ENCODE measurements at places on chromosomes 11 and 22.
A peak's percentile ranks its signal among the peaks of the same experiment; 100 is the strongest.

DNA sequence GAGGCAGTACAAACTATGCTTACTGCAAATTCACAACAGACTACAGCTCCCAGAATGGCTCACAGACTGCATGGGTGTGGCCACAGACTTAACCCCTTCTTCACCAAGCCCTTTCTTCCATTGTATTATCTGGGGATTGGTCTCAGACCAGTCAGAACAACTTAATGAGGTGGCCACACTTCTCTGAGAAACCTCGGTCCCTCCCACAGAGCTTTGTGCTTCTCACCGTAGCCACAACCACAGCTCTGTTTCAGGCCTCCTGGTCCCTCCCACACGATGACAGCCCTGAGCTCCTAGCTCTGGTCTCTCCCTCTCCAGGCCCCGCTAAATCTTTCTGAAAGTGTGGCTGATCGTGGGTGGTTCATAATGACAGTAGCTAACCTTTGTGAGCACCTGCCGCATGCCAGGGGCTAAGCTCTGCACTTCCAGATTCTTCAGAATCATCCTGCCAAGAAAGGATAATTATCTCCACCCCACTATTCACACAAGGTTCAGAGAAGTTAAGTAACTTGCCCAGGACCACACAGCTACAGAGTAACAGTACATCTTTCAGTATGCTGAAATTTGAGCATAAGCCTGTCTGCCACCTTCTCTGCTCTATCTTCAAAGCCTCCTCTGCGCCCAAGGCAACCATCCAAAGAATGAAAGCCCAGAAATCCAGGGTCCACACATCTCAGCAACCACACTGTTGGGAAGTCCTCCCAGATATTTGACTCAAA, 5.4 kb downstream of the PDE2A start:
- DNase-seq, result no peak

DNA sequence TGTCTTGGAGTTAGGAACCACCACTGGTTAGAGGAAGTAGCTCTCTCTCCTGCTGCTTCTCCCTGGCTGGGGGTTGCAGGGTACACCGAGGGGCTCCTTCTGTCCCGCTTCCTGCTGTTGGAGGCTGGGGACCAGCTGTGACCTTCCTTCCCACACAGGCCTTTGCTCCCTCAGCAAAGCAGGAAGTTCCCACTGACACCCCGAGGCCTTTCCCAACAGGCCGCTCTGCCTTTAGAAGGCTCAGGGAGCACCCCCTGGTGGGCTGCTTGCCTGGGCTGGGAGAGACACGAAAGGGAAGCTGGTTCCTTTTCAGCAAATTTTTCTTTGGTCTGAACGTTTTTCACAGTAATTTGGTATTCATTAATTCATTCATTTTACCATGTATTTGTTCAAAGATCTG, 527.9 kb upstream of the B3GAT1 start:
- DNase-seq, result no peak

- no peak for DNase-seq
Measured at GRCh38 chr11:79006854-79007253, 432.2 kb upstream of the NARS2 start.

- no peak for DNase-seq
Measured at GRCh38 chr11:93577286-93577685, 34.1 kb upstream of the SMCO4 start.

- DNase-seq, result no peak
Measured at GRCh38 chr11:35039076-35039475, 99.9 kb upstream of the CD44 start.

DNA sequence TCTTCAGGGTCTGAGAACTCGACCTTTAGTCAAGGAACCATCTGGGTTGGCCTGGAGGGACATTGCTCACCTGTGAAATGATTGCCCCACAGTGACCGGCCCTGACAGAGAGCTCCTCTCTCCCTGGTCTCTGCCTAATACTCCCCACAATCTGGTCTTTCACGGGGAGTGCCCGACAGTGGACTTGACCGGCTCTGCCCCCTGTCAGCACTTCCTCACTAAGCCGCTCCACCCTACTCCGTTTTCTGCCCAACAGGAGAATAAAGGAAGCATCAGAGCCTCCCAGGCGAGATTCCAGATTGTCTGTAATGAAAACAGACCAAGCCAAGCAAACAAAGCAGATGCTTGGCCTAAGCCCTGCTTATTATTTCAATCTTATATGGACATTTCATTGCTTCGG, 87.8 kb downstream of the FBXO7 start:
- DNase-seq, result no peak

- peak; percentile 39 for DNase-seq
Measured at GRCh38 chr11:44110231-44110679, 14.8 kb downstream of the EXT2 start.

DNA sequence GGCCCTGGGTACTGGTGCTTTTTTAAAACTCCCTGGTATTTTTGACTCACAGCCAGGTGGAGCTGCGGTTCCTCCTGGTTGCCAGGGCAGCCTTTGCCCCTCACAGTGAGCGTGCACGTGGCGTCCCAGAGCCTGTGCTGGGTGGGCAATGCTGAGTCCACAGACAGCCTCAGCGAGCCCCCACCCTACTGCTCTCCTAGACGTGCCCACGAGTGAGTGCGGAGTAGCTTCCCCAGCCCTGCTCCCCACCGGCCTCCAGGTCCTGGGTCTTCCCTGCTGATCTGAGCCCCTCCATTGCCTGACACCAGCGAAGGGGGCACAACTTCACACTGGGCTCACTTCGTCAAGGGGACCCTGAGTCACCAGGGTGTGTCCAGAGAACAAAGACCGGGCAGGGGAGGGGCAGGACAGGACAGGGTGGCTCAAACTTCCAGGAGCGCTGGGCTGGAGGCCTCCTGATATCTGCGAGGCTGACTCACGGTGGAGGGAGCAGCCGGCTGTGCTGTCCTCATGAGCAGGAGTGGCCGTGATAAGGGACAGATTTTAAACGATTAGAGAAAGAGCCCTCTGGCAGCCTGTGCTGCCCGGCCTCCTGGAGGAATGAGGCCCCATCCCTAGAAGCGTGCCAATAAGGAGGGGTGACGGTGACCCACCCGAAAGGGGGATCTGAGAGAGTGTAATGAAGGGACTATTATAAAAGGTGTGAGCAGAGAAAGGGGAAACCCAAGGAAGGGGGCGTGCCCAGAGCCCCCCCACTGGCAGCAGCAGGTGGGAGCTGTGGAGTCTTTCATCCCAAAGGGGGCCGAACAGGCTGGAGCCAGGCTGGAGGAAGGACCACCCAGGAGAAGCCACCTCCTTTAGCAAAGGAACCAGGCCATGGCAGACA, 129.3 kb upstream of the FGF3 start:
- no peak for DNase-seq

DNA sequence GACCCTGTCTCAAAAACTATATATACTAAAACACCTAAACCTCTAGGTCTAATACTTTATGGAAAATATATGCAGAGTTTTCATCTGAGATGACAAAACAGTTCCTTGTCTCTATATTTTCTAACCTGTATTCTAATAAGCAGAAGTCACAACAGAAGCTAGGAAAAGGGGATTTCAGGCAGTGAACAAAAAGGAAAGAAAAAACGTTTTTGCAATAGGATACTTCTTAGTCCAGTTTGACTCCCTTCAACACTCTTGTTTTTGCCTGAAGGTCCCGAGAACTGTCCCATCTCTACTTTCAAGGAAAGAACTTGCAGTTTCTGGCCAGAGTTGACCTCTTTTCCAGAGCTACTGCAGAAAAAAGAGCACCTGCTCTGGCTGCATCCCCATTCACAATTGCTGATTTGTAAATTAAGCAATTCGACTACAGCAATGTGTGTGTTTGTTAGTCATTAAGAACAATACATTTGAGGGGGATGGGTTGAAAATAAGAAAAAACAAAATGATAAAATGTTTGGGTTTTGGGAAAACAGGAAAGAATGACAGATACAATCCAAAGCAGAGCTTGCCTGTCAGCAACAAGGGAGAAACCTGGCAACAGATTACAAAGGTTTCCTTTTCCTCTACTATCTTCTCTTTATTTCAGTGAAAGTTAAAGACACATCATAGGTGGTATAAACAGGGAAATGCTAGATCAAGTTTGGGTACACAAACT, 160.0 kb downstream of the FCHSD2 start:
- no peak for DNase-seq

- no peak for DNase-seq
Measured at GRCh38 chr11:97354026-97354425, 964.2 kb downstream of the JRKL start.

DNA sequence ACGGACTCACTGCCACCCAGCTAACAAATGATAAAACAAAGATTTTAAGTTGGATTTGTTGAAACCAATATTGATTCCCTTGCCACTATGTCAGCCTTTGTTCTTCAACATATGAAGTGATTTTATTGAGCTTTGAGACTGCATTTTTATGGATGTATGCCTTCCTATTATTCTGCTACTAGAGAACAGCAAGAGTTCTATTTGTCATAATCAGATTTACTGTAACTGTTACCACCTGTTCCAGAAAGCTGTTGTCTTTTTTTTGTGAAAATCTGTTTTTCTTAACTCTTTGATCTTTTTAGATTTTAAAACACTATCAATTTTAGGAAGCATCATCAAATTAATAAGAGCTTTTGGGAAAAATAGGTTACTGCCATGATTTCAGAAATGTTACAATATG, 114.4 kb downstream of the MUC15 start:
- no peak for DNase-seq

GRCh38 chr22:33842421-33843094, 77.7 kb downstream of the LARGE1 start:
- DNase-seq, result no peak

DNA sequence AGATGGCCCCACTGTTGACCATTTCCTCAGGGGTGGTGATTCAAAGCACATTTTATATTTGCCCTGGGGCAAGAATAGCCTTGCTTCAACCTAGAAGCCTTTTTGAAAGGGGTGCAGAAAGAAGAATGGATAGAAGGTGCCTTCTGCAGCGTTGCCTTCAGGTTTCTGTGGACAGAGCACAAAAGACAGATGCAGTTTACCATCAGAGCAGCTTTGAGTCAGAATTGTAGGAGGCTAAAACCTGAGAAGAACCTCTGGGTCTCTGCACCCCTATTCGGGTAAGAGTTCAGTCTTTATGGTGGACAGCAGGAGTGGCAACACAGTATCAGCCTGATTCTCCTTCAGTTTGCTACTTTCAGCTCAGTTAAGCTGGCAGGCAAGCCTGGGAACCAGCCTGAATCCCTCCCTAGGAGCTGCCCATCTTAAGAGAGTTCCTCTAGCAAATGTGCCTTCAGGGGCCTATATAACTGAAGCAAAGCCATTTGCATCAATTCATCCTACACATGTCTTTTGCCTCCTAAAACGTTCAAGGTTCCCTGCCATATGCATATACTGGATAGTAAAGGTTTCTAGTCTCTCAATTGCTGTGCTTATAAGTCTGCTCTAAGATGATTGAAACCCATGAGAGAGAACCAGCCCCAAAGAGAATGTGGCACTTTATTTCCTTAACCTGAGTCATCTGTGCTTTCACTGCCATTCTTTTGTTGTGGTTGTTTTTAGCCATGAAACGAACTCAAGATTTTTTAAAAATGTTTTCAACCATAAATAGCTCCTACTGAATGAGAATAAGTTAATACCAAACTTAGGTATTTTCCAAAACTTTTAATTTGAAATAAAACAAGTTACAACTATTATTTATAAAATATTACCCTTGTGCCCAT, 123.0 kb downstream of the TRIM44 start:
- no peak for DNase-seq

All from mucosa of descending colon (tissue), 3 donors.